ENCODE measurements at places on chromosomes 1 and 21. TPM values are rescaled to one million over a fixed set of nuclear protein-coding genes. Genes with fewer than 3 reads are reported as not detected.

Gene CD5L
- not detected for total RNA-seq

Gene MACF1
- 37.8 TPM for total RNA-seq

Gene HSPB7
- total RNA-seq = not detected

Gene CHAF1B
- 11.8 TPM for total RNA-seq

Gene GNAT2
- total RNA-seq = 0.17 TPM
